ENCODE measurements at places on chromosomes 3 and 15.

DNA sequence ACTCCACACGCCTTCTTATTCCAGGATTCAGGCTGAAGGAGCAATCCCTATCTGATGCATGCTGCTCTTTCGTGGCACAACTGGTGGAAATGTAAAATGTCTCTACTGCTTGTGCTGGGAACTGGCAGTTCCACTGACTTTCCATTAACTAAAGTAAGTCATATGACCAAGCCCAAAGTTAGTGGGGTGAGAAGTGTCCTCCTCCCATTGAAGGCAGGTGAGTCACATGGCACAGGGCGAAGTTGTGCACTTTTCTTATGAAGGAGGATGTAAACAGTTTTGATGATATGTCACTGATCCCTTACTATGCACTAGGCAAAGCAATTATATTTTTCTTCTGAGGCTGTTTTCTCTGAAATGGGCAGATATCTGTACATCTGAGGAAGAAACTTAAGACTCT lies 51.6 kb downstream of the SLC7A14 start:
- no peak for DNase-seq

DNA sequence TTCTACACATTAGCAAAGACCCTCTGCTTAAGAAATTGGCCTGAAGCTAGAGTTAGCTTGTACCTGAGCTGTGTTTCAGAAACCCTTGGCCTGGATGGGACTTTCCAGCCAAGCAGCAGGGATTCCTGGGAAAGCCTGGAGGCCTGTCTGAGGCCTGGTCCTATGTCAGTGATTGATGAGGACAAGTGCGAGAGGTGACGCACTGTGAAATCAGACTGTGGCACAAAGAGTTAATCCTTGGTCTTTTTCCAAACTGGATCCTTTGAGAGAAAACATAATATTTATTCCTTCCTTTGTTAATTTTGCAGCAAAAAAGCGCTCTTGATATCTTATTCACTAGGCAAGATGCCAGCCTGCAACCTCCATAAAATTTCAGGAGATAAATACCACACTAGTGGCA lies 225.0 kb upstream of the ATP11B start:
- DNase-seq: no peak

DNA sequence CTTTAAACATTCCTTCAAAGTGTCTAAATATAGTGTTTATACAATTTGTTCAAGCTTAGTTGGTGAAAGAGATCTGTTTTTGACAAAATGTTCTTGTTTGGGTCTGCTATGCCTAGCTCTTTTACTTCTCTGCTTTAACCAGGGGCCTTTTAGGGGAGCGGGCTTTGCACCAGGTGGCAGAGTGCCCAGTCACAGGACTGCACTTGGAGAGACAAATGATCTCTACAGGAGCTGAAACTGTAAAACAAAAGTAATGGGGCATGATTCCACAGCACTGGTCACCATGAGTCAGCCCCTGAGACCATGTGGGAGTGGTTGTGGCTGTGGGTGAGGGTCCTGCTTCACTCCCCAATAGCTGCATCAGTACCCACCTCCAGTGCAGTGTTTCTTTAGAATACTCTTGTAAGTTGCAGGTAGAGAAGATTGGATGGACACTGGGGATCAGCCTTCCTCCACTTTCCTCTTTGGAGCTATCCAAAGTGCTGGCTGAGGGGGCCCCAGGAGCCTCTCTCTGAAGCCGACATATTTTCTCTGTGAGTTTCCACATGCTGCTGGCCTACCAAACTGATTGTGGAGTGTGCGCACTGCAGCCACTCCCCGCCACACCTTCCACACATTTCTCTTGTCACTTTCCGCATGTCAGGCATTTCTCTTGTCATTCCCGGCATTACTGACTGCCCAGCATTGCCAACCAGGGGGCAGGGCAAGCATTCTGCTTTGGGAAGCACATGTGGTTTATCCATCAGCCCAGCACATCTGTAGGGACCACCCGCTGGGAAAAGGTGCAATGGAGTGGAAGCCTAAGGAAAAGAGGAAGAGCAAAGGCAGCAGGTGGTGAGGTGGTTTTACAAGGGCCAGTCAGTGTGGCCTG lies 110.0 kb downstream of the EPHB1 start:
- no peak for DNase-seq

DNA sequence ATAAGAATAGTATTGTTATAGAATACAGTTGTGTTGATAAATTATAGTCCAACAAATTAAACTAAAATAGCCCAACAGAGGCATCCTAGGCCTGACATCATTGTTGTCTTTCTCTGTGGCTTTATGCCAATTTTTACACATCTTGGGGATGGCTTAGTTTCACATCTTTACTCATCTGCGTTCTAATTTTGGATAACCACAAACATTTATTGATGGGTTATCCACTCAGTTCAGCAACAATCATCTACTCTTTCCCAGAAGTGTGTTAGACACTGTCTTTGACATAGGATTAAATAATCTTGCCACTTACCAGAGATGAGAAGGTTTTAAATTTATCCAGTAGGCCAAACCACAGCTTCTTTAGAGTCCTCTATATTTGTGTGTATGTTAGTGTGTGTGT lies 120.8 kb upstream of the PHLDB2 start:
- no peak for DNase-seq

DNA sequence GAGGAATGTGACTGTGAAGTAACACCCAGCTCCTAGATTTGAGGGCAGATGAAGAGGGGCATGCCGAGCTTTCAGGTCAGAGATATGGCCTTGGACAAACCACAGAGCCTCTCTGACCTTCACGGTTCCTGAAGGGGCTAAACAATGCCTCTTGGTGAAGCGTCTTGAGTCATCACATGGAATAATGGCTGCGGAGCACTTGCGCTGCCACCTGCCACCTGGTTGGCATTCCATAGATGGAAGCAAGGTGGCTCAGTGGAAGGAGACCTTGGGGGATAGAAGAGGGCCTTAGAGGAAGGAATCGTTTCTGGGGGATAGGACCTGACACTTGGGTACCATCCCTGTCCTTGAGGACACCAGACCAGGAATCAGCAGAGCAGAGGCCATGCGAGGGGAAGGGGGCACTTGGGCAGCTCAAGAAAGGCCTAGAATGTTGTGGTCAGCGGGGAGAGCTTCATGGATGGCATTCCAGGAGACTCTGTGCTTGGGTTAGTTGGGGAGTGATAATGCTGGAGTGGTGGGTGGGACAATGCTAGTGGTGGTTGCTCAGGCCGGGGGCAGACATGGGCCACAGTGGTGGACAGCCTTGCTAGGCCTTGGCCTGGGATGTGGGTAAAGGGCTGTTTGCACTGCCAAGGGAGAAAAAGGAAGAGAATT lies 12.6 kb downstream of the MRAS start:
- DNase-seq: no peak

DNA sequence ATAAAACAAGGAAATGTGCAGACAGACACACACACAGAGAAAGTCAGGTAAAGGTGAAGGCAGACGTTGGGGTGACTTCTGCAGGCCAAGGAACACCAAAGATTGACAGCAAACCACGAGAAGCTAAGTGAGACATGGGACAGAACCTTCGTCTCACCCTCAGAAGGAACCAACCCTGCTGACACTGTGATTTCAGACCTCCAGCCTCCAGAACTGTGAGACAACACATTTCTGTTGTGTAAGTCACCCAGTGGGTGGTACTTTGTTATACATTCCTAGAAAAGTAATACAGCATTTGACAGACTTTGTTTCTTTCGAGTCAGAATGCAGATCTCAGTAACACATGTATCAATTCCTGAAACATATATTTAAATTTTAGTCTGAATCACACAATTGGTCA lies 7.1 kb downstream of the WDR72 start:
- no peak for DNase-seq

DNA sequence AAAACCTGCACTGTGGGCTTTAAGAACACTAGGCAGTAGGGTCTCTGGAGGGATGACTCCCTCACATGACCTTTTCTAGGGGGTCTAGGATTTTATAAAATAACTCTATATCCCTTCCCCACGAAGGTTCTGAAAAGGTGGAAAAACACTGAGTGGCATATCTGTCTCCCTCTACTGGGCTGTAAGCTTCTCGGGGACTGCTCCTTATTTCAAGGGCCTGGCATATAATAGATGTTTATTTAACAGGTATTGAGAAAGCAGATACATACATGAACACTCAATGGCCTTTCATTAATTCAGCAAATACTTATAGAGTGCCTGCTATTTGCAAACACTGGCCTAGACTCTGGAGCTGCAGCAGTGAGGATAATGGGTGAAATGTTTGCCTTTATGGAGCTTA lies 146.2 kb upstream of the WNT5A start:
- no peak for DNase-seq

GRCh38 chr15:45265506-45265905 lies 13.5 kb downstream of the SLC28A2 start:
- no peak for DNase-seq

DNA sequence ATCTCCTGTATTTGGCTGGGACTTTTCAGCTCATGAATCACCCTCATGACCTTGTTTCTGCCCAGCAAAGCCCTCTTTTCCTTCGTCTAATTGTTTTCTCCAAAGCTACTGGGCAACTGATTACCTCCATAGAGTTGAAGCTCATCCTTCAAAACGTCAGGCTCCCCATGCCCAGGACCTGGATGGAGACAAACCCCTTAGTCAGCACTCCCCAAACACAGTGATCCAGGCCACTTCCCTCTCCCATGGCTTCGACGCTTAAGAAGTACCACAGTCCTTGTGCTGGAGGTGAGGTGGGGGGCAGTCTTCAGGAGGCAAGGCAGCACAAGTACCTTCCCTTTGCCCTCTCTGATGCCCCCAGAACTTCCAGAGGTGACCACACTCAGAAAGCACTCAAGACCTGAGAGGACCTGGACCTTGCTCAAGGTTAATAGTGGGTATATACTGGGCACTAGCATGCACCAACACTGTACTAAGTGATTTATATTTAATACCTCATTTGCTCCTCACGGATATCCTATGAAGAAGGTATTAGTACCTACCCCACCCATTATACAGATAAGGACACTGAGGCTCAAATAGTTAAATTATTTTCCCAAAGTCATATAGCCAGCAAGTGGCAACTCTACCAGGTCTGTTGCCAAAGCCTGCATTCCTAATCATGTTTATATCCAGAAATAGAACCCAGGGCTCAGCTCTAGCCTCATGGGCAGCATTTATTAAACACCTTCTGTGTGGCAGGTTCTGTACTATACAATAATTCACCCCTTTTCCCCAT lies 16.5 kb downstream of the TMEM40 start:
- no peak for DNase-seq

- no peak for DNase-seq
These were observed 41.7 kb downstream of the CADPS start for GRCh38 chr3:62833538-62833937.

DNA sequence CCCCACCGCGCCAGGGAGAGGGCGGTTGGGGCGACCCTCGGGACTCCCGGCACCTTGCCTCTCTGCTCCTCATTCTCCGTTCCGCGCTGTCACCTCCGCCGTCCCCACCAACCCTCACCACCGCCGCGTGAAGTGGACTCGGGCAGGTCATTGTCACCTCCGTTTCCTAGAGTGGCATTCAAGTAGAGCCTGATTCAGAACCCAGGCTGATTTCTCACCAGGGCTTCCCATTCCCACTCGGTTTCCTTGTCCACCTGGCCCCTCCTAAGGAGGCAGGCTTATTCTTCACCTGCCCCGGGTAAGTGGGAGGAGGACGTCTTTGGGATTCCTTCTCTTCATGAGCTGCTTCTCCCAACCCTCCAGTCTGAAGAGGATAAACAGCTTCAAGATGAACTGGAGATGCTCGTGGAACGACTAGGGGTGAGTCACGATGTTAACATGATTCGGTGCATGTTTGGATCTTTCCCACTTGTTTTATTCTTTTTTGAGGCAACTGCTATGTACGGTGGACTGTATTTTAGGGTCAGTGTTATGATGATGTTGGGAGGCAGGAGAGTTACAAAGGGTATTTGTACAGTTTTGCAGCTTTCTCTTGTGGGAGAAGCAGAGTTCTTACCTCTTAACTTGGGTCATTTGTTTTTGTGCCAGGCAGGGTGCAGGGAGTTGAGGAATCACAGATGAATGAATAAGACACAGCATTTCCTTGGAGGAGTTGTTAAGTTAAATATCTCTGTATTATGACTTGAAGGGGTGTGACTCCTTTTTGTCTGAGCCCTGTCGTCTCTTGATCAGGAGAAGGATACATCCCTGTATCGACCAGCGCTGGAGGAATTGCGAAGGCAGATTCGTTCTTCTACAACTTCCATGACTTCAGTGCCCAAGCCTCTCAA lies 692 bp downstream of the PSMD2 start:
- DNase-seq: no peak

GRCh38 chr3:134309987-134310700 lies 59.5 kb upstream of the RYK start:
- DNase-seq: no peak

DNA sequence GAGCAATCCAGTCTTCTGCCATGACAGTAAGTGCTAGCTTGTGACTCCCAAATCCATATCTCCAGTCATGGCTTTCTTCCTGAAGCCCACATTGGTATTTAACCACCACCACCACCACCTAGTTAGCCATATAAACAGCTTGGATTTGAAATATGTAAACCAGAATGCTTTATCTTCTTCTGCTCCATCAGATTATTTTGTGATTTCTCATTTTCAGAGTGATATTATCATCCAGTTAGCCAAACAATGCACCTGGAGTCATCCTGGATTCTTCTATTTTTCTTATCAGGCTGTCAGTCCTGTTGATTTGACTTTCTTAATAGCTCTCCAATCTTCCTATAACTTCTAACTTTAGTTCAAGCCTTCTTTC lies 124.3 kb upstream of the PTX3 start:
- DNase-seq: no peak

DNA sequence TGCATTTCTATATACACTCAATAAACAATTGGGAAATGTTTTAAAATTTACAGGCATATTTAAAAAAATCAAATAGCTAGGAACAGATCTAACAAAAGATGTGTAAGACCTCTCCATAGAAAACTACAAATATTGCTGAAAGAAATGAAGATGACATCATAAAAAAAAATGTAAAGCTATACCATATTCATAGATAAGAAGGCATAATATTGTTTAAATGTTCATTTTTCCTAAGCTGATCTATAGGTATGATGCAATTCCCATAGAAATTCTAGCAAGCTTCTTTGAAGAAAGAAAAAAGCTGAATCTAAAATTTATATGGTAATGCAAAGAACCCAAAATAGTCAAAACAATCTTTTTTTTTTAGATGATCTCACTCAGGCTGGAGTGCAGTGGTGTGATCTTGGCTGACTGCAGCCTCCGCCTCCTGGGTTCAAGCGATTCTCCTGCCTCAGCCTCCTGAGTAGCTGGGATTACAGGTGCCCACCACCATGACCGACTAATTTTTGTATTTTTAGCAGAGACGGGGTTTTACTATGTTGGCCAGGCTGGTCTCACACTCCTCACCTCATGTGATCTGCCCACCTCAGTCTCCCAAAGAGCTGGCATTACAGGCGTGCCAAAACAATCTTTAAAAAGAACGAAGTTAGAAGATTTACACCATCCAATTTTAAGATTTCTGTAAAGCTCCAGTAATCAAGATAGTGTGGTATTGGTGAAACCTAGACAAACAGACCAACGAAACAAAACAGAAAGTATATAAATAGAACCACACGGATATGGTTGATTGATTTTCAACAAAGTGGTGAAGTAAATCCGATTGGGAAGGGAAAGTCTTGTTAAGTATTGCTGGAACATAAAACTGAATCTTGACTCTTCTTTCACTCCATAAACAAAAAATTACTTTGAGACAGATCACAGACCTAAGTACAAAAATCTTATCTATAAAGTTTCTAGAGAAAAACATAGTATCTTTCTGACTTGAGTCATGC lies 6.3 kb upstream of the BHLHE40 start:
- no peak for DNase-seq

All from bone marrow (tissue), 2 donors.